ENCODE measurements at places on chromosomes 3 and 15.

GRCh38 chr3:148971401-148972163 lies 19.8 kb upstream of the GYG1 start:
- no peak for DNase-seq

DNA sequence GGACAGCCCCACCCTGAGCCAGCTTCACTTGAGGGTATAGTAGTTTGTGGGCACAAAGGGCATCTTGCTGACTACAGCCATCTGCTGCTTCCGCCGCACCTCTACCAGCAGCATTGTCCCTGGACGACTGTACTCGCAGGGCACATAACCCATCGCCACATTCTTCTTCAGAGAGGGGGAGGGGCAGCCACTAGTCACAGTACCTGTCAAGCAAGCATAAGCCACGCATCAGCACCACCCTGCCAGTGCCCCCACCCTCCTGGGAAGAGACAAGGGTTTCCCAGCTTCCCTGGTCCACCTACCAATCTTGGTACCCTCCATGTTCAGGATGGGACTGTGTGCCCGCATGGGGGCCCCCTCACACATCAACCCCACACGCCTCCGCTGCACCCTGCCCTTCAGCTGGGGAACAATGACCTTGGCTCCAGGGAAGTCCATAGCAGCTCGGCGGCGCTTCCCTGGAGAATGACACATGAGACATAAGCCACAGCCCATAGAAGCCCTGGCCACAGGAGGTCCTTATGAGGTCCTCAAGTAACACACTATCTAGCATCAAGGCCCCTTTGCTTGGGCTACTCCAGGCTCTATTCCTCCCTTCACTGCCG lies 4.7 kb downstream of the AMT start:
- no peak for DNase-seq

- no peak for DNase-seq
Measured at GRCh38 chr3:78353231-78353630, 1313.3 kb downstream of the ROBO2 start.

DNA sequence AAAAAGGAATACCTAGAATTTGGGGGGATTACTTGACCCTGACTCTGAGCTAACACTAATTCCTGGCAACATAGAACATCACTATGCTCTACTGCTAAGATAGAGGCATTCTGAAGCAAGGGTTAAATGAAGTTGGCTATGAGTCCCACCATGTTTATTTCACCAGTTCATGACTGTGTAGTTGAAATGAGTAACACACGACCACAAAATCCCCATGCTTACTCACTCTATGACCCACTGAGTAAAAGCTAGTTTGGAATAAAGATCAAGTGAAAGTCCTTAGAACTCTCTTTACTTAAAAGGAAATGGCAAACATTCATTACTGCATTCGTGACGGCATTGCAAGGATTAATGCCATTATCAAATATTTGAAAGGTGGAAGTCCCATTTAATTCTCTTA lies 47.4 kb downstream of the MRPL46 start:
- DNase-seq = no peak

DNA sequence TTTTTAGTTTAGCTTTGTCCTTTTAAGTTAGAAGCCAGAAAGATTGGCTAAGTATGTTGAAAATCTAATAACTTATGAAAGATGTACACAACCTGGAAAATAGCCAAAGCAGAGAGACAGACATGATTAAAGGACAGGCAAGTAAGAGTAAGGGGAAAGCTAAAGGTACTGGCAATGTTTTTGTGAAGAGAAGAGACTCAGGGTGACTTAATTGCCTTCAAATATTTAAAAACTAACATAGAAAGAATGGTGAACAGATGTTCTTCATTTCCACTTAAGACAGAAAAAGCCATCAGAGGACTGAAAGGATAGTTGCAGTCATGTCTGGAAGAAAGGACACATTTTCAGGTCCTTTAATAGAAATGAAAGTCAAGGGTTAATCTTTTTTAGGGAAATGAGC lies 68.8 kb downstream of the ZNF385D start:
- no peak for DNase-seq

DNA sequence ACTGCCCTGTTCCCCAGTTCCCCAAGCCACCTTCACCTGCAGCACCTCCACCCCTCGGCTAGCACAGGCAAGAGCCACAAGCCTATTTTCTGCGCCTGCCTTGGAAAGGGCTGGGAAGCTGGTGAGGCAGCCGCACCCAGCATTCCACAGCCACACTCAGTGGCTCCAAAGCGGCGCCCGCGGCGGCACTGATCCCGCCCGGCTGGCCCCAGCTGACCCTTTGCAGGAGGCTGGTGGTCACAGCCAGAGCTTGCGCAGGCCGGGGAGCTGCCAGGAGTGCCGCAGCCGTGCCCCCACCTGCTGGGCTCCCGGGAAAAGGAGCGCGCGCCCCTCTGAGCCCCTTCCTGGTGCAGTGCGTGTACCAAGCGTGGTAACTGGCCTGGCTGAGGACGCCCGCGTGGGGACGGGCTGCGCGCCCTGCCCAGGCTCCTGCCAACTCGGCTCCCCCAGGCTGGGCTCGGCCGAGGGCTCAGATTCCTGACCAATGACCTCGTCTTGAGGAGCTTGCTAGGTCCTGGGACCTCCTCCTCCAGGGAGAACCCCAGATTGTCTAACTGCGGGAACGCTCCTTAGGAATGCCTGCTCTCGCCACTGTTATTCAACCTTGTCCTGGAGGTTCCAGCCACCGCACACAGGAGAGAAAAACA lies 13.3 kb downstream of the GRAMD2A start:
- DNase-seq = no peak

DNA sequence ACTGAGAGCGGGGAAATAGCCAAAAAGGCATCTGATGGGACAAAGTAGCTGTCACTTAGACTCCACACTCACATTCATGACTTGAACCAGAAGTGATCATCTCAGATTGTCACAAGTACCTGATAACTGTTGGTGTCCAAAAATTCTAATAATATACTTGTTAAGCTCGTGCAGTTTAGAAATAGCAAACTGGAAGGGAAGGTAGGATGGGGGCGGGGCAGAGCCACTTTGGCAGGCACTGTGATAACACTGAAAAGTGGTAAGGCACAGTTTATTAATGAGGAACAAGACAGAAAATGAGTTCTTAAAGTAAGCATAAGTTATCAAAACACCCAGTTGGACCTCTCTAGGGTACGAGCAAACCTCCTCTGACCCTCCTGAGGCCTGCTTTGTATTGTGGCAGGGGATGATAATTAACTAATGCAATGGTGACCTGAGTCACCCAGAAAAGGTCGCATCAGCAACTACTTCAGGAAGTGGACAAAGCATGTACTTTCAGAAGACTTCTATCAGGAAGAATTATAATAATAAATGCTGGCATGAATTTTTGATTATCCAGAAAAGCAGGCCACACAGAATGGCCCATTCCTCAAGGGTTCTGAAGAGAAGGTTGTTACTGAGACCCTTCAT lies 54.4 kb downstream of the ADCY5 start:
- DNase-seq = no peak

- DNase-seq = no peak
Measured at GRCh38 chr3:100928638-100929428, 64.4 kb downstream of the ABI3BP start.

- DNase-seq = no peak
Measured at GRCh38 chr3:9800529-9800928, 7.6 kb downstream of the ARPC4 start.

DNA sequence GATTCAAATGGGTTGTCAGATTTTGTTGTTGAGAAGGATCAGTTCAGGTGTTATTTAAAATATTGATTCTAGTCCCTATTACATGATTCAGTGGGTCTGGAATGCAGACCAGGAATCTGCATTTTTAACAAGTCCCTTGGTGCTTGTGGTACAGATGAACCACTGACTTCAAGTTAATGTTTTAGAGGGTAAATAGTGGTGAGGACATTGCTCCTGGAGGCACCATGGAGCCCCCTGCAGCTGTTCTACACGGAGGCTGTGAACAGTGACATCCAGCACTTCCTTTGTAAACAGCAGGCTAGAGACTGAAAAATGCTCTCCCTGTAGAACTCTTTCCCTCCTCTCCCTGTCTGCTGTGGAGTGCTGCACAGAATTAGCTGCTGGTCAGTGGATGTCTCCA lies 4.8 kb upstream of the FSIP1 start:
- no peak for DNase-seq

GRCh38 chr3:152209776-152210175 lies 59.0 kb upstream of the MBNL1 start:
- no peak for DNase-seq

DNA sequence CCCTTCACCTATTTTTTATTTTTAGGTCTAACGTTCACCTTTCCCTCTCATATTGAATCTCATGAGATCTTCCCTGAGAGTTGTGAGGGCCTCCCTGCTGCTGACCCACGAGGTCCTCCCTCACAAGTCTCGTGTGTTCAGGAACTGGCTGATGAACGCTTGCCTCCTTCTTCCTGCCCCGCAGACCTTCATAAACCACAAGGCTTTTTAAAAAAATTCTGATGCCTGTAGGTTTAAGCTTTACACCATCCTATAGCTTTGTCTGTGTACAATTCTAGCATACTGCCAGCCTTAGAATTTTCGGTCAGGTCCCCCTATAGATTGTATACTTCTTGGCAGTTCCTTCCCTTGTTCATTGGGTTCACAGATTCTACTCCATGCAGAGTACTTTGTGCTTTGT lies 50.5 kb downstream of the CHST2 start:
- DNase-seq = no peak

DNA sequence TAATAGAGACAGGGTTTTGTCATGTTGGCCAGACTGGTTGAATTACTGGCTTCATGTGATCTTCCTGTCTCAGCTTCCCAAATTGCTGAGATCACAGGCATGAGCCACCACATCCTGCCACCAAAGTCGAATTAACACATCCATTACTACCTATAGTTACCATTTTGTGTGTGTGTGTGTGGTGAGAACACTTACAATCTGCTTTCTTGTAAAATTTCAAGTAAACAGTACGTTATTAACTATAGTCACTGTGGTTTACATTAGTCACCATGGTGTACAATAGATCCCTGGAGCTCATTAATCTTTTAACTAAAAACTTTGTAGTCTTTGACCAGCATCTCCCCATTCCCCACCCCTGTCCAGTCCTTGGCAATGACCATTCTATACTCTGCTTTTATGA lies 270.0 kb downstream of the NAALADL2 start:
- no peak for DNase-seq

DNA sequence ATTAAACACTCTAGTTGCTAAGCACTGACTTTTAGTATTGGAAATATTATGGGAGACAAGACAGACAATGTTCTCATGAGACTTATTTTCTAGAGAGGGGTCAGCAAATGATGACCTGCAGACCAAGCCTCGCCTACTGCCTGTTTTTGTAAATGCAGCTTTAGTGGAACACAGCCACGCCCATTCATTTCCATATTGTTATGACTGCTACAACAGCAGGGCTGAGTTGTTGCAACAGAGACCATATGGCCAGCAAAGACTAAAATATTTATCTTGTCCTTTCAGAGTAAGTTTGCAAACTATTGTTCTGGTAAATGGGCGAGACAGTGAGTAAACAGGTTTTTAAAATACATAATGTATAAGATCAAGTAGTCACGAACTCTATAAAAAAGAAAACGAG lies 570.2 kb downstream of the NTRK3 start:
- no peak for DNase-seq

GRCh38 chr3:33597257-33597689 lies 120.8 kb downstream of the CLASP2 start:
- DNase-seq = no peak

- DNase-seq = no peak
Measured at GRCh38 chr15:90482124-90483011, 47.4 kb upstream of the CRTC3 start.

Measured in activated T-helper 1 cell treated with anti-CD3 and anti-CD28 coated beads, Interleukin-2, amount 50 U/mL, for 16 hours (primary cell).